ENCODE measurements at places on chromosomes 11 and 22.
A peak's percentile ranks its signal among the peaks of the same experiment; 100 is the strongest.

GRCh38 chr11:103525069-103525468, 415.8 kb downstream of the DYNC2H1 start:
- DNase-seq, result no peak

DNA sequence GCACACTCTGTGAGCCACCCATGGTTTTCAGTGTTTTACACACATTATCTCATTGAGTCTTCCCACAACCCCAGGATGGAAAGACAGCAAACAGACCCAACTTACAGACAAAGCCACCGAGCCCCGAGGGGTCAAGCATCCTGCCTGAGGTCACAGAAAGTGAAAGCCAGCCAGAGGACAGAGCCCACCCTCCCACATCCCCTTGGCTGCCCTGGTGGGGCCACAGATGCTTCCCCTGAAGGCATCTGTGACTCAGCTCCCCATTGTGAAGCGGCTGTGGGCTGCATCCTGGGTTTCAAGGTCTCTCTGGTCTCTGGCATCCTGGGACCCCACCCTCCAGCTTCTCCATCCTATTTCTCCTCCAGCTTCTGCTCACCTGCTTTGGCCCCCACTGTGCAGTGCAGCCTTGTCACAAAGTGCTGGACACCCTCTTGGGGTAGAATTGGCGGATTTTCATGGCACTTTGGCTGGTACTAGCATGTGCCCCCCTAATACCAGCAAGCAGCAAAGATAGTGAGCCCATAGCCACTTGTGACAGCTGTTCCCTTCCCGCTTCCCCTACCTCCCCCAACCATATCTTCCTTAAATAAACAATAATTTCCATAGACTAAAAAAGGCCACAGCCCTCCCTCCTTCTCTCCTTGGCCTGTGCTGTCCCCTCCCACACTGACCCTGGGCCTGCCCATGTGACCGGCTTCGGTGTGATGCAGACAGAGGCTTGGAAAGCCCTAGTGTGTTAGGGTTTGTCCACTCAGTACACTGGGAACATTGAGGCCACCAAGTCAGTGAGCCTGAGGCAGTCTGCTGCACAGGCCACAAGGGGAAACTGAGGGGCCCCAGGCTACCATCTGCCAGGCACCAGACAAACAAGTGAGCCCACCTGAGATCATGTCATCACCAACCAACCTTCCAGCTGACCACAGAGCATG, 53.9 kb upstream of the SHISAL1 start:
- no peak for DNase-seq

GRCh38 chr11:34566208-34566551, 52.6 kb upstream of the ELF5 start:
- no peak for DNase-seq

GRCh38 chr11:72719144-72719543, 33.1 kb downstream of the ARAP1 start:
- DNase-seq, result no peak

DNA sequence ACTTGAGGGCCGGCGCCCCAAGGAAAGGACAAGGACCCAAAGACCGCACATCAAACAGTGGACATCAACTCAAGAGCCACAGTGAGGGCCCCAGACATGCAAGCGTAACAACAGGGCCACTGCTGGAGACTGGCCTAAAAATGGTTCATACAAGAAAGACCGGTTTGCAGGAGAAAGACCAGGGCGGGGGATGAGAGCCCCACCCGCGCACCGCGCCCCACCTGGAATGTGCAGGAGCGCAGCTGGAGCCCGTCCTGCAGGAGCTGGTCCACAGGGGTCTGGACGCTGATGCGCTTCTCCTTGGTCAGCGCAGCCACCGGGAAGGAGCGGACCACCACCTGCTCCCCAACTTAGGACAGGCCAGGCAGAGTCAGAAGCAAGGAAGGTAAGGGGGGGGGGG, 13.9 kb downstream of the SBF1 start:
- peak; percentile 92 for DNase-seq

DNA sequence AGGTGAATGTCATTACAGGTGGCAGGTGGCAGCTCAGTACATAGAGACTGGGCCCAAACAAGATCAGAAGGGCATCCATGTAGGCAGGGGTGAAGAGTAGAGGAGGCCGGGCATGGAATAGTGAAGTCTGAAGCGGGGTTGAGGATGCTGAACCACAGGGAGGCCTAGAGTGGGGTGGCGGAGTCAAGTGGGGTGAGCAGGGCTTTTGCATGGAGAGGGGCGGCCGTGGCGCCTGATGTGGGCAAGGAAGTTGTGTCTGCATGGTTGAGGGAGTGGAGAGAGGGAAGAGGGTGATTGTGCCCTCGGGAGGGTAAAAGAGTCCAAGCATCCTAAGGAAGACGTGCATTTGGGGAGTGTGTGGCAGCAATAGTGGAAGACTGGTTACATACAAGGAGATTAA, 14.4 kb downstream of the DDB2 start:
- DNase-seq, result no peak

- no peak for DNase-seq
Measured at GRCh38 chr22:46303347-46303965, 6.8 kb downstream of the GTSE1 start.

DNA sequence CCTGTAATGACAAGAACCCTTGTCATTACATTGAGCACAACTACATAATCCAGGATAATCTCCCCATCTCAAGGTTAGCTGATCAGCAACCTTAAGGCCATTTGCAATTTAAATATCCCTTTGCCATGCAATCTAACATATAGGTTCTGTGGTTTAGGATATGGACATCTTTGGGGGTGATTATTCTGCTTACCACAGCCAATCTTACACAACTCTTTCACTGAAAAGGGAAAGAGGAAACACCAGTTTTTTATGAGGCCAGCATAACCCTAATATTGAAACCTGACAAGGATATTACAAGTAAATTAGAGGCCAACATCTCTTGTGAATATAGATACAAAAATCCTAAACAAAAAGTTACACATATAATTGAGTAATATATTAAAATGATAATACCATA, 78.5 kb downstream of the CYP2R1 start:
- no peak for DNase-seq

- no peak for DNase-seq
Measured at GRCh38 chr11:14361951-14362350, 3.0 kb upstream of the RRAS2 start.

- DNase-seq, result no peak
Measured at GRCh38 chr11:70828593-70829082, 423.7 kb downstream of the SHANK2 start.

DNA sequence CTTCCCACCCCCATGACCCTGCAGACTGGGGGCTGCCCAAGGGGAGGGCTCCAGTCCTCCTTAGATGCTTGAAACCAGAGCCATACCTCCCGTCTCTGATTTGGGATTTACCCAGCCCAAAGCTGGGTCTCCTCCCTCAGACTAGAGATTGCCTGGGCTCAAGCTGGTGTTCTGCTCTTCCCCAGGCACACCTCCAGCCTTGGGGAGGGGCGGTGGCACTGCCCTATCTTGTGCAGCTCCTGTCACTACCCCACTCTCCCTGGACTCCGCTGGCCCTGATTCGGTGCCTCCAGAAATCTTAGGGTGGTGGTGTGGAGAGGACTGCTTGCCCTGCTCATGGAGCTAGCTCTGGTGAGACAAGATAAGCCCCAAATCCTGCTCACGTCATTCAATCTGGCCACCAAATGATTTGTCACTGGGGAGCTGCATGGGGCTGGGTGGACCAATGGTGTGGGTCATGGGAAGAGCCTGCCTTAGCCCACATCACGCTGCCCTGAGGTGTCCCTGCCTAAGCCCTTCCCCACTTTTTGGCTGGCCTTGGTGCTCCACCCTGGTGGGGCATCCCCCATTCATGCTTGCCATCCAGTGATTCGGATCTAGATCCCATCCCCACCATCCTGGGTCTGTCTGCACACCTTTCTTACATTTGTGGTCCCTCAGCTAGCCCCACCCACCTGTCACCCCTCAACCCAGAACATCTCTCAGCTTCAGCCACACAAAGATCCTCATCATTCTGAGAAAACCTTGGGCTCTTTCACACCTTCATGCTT, 87.7 kb downstream of the PDE2A start:
- DNase-seq, result no peak

DNA sequence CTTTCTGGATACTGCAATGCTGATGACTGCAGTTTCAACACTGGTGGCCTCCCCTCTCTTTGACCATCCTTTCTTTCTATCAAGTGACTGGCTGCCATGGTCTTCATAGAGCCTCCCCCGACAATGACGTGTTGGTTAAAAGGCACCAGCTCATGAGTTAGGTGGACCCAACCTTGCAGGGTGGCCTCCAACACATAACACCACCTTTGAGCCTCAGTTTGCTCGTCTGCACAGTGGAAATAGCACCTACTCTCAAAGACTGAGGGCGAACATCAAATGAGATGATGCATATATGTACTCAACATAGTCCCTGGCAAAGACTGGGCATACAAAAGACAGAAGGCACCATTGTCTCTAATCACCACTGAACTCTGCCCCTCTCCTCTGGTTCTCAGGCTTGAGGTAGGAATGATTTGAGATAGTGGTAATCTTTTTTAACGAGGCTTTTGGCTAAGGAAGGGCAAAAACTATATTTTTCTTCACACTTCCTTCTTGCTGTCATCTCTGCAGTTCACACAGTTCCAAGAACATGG, 119.1 kb downstream of the NAT10 start:
- DNase-seq, result no peak

GRCh38 chr11:74446532-74446938, 20.8 kb downstream of the KCNE3 start:
- DNase-seq, result no peak

GRCh38 chr11:86261328-86261727, 16.8 kb downstream of the EED start:
- DNase-seq, result no peak
